DMS53 (cell line): ENCODE measurements at places on chromosomes 1 and 21.

- no peak for DNase-seq
These were observed 16.6 kb upstream of the GBP6 start for GRCh38 chr1:89347296-89347695.

GRCh38 chr1:46413596-46413985 is 19.5 kb downstream of the FAAH start:
- DNase-seq: peak; percentile 40

DNA sequence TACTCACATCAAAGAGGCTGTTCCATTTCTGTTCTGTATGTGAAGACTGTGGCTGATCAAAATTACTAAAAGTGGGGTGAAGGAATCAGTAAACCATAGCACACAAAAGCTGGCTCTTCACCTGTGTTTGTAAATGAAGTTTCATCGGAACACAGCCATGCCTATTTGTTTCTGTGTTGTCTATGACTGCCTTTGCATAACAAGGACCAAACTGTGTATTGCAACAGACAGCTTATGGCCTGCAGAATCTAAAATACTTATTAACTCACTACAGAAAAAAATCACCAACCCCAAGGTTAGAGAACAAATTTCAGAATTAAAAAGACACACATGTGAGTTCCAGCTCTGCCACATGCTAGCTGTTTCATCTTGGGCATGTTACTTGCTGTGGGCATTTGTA is 163.9 kb downstream of the LYPLAL1 start:
- DNase-seq: no peak

DNA sequence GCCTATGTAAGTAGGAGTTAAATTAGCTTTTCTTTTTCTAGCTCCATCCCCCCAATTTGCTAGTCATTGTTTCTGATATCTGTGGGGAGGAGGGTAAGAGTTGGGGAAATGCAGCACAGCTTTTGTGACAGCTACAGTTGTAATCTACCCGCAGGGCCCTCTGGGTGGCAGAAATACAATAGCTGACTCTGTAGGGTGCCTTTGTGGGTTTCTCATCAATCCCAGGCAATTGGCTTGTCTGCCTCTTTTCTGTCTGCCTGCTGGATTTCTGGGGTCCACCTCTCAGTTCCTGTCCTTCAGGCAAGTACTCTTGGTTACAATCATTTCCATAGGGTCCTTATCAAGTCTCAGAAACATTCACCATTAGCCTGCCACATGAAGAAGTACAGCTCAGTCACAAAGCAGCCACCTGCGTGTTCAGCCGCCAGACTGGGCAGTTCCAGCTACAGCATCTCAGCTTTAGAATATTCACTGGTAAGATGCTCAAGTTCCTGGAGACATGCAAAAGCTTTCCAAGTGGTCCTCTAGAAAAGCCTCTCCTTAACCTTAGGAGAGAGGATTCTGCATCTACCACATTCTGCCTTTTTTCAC is 19.2 kb upstream of the SLC44A5 start:
- no peak for DNase-seq

- no peak for DNase-seq
These were observed 130.8 kb downstream of the PCBP3 start for GRCh38 chr21:45774291-45774690.

- no peak for DNase-seq
These were observed 53.2 kb downstream of the PTPRU start for GRCh38 chr1:29289493-29289892.

- DNase-seq: no peak
These were observed 52.6 kb upstream of the RALGPS2 start for GRCh38 chr1:178672434-178672833.

- DNase-seq: no peak
These were observed 337.2 kb downstream of the LTN1 start for GRCh38 chr21:28655471-28655870.

GRCh38 chr1:219538886-219539285 is 74.0 kb downstream of the ZC3H11B start:
- no peak for DNase-seq

DNA sequence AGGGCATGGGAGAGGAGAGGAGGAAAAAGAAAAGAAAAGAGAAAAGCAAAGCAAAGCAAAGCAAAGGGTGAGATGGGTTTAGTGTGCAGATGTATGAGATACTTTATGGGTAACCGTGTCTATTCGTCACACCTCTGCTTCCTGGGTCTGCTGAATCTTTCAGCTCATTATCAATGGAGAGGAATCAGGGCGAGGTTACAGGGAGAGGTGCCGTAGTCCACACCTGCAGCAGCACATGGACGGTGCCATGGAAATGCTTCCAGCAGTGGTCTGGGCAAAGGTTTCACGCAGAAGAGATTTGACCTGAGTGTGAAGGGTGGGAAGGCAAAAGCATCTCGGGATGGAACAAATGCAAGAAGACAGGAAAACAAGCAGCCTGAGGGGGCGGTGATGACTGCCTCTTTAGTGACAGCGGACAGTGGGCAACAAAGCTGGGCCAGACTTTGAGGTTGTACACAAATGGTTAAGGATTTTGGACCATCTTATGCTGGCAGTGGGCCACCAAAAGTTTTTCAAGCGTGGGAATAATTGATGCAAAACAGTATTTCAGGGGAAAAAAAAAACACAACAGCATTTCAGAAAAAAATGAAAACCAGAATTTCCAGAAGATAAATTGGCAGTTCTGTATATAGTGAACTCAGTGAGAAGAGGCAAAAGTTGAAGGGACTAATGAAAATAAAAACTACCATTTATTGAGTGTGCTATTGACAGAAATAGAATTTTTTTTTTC is 19.5 kb upstream of the SRP9 start:
- no peak for DNase-seq

GRCh38 chr1:59295618-59296017 is 1.3 kb upstream of the FGGY start:
- DNase-seq: no peak
